AML-193 (cell line): ENCODE measurements at places on chromosomes 2 and 18.

GRCh38 chr18:60654298-60654697 is 281.7 kb upstream of the MC4R start:
- DNase-seq, result no peak

GRCh38 chr18:46160050-46160798 is 56.0 kb downstream of the HAUS1 start:
- no peak for DNase-seq

DNA sequence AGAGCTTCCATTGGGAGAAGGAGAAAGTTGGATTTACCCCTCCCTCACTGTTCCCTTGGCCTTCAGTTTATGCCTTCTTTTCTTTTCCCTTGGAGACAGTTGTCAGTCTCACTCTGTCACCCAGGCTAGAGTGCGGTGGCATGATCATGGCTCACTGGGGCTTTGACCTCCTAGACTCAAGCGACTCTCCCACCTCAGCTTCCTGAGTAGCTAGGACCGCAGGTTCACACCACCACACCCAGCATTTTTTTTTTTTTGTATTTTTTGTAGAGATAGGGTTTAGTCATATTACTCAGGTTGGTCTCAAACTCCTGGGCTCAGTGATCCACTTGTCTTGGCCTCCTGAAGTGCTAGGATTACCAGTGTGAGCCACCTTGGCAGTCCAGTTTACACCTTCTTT is 49.9 kb downstream of the SLC9A4 start:
- DNase-seq, result no peak

DNA sequence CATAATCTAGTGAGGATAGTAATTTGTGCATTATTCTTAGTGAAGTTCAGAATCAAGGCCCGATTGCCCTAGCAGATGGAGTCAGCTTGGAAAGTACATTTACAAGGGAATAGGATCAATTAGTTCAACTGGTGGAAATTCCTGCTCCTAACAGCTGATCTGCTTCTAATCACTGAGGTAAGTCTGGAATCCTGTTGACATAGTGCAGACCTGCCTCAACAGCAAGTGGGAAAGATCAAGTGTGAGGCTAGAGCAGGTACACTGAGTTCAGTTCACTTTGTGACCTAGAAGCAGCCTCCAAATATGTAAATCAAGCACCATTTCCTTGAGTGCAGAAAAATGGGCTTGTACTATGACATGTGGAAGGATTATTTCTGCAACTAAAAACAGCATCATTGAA is 111.2 kb upstream of the NOSTRIN start:
- no peak for DNase-seq

- no peak for DNase-seq
Measured at GRCh38 chr18:35582899-35583558, 1.5 kb downstream of the GALNT1 start.

DNA sequence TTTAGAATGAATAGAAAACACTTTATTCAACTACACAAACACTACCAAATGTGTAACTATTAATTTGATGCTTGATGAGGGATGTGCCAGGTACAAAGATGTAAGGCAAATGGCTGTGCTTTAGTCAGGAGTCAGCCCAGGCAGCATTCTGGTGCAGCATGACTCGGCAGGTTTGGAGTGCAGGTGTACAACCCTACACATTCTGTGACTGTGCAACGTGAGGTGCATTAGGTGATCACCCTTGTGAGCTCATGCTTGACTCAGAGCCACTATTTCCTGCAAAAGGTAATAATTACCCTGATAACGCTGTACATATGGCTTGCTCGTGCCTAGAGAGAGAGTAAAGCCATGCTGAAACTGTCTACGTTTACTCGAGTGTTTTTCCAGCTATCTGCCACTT is 288.7 kb upstream of the DSEL start:
- DNase-seq, result no peak

DNA sequence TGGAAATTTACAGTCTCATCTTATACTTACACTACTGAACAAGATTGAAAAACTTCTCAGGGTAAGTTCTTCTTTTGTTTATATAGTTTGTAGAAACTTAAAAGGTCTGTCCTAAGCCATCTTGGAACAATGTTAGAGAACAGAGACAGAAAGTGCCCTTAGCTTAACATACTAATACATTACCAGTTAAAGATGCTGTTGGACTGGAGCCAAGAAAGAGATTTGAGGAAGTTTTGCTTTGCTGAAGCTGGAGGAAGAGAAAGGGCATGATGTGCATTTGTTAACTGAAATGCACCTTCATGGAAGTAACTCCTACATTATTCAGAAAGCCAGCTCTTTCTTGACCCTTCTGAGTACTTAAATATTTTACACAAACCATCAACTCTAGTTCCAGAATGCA is 66.5 kb upstream of the TNFRSF11A start:
- DNase-seq, result peak; percentile 29

DNA sequence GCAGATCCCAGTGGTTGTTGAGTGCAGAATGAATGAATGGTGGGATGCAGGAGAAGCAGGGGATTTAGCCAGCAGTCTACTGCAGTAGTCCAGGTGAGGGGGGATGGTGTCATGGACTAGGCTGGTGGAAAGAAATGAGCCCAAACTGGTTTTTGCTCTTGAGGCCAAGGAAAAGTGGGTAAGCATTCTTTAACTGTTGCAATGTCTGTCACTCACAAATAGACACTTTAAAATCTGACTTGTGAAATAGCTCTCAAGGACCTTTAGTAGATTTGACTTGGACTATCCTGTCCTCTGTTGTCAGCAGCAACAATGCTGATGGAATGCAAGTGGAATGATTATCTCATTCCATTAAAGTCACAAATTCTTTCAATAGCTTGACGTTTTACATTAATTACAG is 37.5 kb upstream of the STK17B start:
- no peak for DNase-seq

DNA sequence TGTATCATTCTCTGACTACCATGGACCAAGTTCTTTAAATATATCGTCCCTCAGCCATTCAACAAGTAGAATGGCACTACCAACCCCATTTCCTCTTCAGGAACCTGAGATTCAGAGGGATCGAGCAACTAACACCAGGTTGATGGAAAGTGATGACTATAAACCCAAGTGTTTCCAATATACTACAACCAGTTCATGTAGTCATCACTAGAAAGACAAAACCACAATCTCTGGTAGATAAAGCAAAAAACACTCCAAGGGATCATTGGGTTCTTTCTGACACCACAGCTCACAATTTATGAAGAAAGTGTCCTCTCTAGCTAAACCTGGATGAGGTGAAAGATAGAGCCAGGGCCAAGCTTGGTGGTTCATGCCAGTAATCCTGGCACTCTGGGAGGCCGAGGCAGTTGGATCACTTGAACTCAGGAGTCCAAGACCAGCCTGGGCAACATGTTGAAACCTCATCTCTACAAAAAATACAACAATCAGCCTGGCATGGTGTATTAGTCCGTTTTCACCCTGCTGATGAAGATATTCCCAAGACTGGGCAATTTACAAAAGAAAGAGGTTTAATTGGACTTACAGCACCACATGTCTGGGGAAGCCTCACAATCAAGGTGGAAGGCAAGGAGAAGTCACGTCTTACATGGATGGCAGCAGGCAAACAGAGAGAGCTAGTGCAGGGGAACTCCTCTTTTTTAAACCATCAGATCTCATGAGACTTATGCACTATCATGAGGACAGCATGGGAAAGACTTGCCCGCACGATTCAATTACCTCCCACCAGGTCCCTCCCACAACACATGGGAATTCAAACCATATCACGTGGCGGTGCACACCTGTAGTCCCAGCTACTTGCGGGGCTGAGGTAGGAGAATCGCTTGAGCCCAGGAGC is 2.2 kb downstream of the CD226 start:
- DNase-seq, result no peak

GRCh38 chr2:233418761-233419546 is 64.7 kb downstream of the DGKD start:
- DNase-seq, result no peak

- no peak for DNase-seq
Measured at GRCh38 chr18:10732990-10733389, 207.2 kb downstream of the NAPG start.

DNA sequence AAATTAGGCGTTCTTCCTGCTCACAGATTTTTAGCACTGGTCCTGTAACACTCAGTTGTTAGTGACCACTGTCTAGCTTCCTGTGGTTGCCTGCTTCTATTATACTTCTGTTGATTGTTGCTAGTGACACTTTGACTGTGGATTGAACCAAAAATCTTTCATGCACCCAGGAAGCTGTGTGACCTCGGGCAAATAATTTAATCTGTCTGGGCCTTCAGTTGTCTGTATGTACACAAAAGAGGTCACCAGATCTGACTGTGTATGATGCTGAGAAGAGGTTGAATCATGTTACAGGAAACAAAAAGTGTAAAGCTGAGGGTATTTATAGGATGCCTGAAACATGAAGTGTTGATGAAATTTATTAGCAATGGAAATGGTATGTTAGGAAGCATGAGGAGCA is 12.7 kb downstream of the ICOS start:
- no peak for DNase-seq

GRCh38 chr2:70978341-70979179 is at the start of gene ANKRD53:
ANKRD53 (plus strand) TSS chr2:70978630; CDS start chr2:70978646, 16 bp downstream.
- no peak for DNase-seq

GRCh38 chr18:68417826-68418225 is 297.1 kb downstream of the TMX3 start:
- DNase-seq, result no peak

GRCh38 chr2:221235941-221236340 is 336.2 kb downstream of the EPHA4 start:
- no peak for DNase-seq

DNA sequence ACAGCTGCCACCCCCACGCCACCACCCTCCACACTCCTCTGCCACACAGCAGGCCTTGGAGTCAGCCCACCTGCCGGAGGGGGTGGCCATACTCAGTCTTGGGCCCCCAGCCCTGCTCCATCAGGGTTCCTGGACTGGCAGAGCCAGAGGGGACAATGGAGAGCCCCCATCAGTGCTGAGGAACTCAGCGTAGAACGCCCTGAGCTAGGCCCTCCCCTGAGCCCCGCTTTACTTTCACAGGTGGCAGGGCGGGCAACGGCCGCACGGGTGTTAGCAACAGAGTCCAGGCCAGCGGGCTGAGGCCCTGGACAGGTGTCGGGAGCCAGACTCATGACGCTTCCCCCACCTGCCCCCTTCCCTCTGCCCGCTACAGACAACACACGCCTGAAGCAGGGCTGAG is 47.1 kb downstream of the FOSL2 start:
- no peak for DNase-seq

GRCh38 chr2:143649226-143649740 is 520.1 kb downstream of the ARHGAP15 start:
- DNase-seq, result no peak

DNA sequence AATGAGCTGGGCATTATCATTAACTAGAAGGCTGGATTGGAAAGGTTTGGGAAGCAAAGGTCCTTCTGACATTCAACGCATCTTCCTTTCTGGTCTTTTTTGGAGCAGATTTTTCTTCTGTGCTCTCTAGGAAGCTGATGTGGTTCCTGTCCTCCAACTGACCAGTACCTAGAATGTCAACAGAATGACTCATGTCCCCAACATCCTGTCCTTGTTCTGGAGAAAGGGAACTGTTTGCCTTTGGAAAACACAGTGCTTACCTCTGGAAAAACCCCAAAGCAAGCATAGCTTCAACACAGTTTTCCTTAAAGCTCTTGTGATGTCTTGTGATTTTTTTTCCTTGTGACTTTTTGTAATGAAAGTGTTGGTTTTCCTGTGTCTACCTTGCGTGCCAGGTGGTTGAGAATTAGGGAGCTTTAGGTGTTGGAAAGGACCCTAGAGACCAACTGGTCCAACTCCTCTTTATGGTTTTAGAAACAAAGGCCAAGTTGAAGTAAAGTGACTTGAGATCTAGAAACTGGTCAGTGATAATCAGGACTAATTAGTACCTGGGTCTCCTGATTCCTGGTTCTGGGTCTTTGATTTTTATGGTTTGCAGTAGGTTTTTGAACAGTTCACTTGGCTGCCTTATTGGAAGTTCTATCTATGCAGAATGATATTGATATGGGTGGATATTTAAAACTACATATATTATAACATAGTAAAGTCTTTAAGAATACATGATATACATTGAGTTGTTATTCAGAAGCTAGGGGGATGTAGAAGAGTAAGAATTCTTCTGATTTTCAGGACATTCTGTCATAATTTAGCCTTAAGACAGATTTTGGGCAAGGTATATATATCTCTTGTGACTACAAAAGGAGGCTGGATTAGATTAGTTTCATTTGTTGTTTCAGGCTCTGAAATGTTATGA is 70.5 kb downstream of the FMNL2 start:
- no peak for DNase-seq

DNA sequence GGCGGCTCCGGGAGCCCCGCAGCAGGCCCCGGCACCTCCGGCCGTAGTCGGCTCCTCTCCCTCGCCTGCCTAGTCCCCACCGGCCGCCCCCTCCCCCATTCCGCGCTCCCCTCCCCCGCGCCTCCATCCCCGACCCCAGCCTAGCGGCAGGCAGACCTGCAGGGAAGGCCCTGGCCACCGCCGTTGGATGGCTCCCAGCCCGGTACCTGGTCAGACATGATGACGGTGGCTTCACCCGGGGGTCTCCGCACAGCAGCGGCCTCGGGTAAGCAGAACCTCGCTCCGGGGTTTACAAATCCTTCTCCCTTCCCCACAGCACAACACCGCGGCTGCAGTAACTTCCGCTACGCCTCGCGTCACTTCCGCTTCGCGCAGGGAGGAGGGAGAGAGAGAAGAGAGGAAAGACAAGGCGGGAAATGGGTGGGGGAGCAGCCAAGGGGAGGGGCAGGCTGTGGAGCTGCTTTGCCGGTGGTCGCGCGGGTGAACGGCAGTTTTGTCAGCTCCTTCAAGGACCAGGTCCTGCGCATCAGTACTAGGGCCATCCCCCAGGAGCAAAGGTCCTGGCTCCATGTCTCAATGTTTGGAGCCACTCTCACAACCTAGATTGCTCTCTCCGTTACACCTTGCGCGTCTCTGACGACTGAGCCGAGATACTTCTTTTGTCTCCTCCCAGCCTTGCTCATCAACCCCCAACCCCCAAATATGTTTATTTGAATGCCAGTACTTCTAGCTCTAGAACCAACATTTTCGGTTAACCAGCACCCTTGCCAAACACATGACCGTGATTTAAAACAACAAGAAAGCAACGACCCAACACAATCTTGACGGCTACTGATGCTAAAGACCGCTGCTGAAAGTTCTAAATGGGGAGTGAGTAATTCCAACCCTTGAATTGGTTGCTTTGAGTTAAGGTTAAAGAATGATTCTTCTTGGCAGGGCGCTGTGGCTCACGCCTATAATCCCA is at the start of gene SUMO1:
TSS of gene SUMO1 (minus strand) at position 364 of the 964 bp plus-strand sequence. CDS start at position 218, 146 bp downstream.
- DNase-seq, result peak; percentile 70

- DNase-seq, result no peak
Measured at GRCh38 chr18:3455907-3456685, 6.1 kb downstream of the TGIF1 start.

DNA sequence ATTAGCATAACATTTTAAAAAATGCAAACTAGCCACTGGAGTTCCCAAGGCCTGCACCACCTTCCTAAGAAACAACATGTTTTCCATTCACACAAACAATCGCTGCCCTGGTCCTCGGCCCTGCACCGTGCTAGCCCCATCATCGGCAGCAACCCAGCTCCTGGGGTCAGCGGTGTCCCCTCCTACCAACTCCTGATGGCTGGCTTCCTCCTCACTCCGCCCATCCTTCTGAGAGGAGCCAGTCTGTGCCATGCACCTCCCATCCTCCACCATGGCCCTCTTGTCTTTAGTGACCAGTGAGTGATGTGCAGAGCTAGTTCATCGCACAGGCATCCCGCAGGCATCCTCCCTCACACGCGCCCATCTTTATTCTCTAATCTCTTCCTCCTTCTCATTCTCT is 81.9 kb downstream of the LONRF2 start:
- DNase-seq, result no peak

GRCh38 chr2:84735389-84735788 is 145.5 kb downstream of the TRABD2A start:
- DNase-seq, result no peak
